ENCODE measurements at places on chromosomes 6 and 20.
A peak's percentile ranks its signal among the peaks of the same experiment; 100 is the strongest.

DNA sequence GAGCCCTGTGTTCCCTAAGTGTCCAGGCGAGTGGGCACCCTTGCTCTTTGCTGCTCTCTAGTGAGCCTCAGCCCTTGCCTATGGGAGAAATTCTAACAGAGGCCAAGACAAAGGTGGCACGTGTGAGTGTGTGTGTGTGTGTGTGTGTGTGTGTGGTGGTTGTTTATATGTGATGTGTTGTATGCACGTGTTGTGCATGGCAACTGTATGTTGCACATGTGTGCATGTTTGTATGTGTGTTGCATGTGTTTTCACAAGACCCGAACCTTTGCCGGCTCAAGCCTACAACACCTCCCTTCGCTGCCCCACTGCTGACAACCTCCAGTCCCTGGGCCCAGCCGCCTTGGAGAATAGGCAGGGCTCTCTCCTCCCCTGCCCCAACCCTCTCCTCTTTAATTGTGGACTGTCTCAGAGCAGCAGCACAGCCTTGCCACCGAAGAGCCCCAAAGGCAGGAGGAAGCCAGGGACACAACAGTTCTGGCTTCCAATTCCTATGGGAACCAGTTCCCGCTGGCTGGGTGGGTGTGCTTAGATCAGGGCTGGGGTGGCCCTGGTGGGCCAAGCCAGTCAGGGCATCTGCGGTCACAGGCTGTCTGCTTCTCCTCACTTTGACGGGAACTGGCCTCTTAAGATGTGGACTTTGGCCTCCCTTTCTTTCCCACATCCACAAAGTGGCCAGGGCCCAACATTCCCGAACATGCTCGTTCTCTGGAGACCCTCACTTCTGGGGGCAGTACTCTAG lies 2.7 kb downstream of the KCNK16 start:
- no peak for DNase-seq

GRCh38 chr6:12548526-12548925 lies 168.0 kb upstream of the PHACTR1 start:
- no peak for DNase-seq

DNA sequence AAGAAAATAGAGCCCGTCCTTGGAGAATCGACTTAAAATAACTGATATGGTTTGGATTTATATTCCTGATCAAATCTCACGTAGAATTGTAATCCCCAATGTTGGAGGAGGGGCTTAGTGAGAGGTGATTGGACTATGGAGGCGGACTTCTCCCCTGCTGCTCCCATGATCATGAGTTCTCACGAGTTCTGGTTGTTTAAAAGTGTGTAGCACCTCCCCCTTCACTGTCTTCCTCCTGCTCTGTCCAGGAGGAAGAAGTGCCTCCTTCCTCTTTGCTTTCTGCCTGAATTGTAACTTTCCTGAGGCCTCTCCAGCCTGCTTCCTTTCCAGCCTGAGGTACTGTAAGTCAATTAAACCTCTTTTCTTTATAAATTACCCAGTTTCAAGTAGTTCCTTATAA lies 529.2 kb downstream of the HAO1 start:
- no peak for DNase-seq

DNA sequence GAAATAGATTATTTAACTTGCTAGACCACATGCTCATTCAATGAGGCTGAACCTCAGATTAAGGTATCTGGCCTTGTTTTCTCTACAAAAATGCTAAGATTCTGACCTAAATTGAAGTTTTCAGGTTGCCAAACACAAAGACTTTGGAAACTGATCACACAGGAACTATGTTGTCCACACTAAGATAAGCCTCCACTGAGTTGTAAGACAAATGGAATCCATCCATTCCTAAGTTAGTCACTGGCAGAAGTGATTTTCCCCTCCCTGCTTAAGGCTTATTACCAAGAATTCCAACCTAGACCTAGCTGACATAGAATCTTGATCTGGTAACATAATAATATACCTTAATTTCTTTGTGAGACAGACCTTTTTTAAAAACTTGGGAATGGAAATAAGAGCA lies 608.1 kb downstream of the TENT5A start:
- DNase-seq, result no peak

GRCh38 chr20:61875221-61875885 lies 190.3 kb downstream of the TAF4 start:
- no peak for DNase-seq

GRCh38 chr6:145350928-145351327 lies 384.4 kb downstream of the EPM2A start:
- no peak for DNase-seq

- DNase-seq, result no peak
These were observed 36.5 kb downstream of the TBPL1 start for GRCh38 chr6:133989525-133989924.

GRCh38 chr6:112909781-112910180 lies 562.7 kb downstream of the RFPL4B start:
- DNase-seq, result no peak

DNA sequence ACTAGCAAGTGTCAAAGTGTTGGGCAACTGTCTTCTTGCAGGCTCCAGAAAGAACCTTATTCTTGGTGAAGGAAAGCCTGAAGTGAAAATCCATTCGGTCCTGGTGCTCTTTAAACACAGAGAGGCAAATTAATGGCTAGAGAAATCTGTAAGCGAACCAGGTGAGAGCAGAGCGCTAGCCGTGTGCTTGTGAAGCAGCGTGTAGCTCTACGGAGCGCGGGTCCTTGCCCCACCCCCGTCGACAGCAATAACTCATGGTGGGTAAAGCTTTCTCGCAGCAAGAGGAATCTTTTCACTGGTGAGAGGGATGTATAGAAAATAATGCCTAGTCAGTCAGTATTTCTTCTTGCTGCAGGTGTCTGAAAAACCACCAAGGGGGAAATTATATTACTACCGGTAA lies 37.0 kb upstream of the EMILIN3 start:
- no peak for DNase-seq

DNA sequence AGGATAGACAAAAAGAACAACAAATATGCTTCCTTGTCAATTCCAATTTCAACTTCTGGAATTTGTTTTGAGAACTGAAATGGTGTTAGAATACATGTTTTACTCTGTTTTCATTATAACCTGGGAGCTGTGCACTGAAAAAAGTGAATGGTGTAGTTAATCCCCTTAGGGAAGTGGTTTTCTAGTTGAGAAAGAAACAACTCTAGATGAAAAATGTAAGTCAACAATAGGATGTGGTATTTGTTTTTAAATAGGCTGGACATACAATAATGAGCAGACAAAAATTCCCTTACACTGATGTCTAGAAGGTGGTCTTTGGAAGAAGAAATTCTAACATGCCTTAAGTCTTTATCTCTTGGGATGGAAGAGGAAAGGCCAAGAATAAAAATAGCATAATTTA lies 59.9 kb upstream of the TINAG start:
- no peak for DNase-seq

GRCh38 chr6:105882121-105882803 lies 203.9 kb upstream of the PRDM1 start:
- no peak for DNase-seq

- DNase-seq, result peak; percentile 4
These were observed 152.7 kb downstream of the MACROD2 start for GRCh38 chr20:14148042-14148441.

GRCh38 chr20:40497899-40498691 lies 190.9 kb downstream of the MAFB start:
- no peak for DNase-seq

DNA sequence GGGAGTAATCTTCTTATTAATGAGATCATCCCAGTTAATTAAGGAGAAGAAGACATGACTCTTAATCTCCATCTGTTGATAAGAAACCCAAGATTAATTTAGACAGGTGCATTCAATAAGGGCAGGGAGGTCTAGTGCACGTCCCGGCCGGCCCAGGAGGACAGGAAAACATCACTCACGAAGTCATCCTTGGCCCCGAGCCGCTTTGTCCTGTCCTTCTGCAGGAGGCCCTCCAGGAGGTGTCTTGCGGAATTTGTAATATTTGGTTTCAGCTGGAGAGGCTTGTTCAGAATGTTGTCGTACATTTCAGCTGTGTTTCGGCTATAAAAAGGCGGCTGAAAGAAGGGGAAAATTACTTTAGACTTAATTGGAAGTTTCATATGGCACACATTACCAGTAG lies 118.4 kb upstream of the SLC2A12 start:
- no peak for DNase-seq

DNA sequence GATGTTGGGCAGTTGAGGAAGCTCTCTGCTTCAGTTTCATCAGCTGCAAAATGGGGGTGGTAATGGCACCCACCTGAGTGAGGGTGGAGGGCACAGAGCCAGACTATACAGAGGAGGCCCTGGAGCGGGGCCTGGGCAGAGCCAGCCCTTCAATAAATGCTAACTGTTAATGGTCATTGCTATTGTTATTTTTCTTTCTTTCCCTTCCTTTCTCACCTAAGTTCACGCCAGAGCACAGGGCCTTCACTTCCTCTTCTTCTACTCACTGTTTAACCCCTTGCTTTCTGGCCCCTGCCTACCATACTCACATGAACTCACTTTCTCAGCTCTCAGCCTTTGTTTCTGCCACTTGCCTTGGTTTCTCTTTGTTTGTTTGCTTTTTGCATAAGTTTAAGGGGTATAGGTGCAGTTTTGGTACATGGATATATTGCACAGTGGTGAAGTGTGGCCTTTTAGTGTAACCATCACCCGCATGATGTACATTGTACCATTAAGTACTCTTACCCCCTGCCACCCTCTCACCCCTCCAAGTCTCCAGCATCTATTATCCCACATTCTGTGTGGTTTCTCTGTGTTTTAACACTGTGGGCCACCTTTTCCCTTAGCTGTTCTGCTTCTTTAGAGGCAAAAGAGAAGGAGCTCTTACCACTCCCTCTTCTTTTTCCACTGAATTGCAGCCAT lies 7.5 kb upstream of the RREB1 start:
- DNase-seq, result no peak

- no peak for DNase-seq
These were observed 1.2 kb upstream of the R3HDML start for GRCh38 chr20:44335675-44336074.

DNA sequence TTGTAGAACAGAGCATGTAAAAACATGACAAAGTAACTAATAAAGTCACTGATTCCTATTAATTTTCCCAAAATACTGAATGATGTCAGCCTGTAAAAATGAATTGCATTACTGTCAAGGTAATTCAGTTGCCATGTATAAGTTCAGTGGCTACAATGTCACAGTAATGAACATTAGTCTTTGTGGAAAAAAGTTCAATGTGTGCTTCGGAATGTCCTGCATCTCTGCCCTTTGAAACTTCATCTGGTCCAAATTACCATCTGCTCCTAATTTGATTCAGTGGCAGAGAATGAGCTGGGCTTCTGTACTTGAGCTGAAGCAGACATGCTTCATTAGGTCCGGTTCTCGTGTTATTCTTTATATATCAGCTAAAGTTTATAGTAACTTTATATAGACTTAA lies 567.4 kb downstream of the COL12A1 start:
- DNase-seq, result peak; percentile 32

GRCh38 chr6:130675072-130675471 lies 152.1 kb upstream of the SMLR1 start:
- DNase-seq, result no peak

DNA sequence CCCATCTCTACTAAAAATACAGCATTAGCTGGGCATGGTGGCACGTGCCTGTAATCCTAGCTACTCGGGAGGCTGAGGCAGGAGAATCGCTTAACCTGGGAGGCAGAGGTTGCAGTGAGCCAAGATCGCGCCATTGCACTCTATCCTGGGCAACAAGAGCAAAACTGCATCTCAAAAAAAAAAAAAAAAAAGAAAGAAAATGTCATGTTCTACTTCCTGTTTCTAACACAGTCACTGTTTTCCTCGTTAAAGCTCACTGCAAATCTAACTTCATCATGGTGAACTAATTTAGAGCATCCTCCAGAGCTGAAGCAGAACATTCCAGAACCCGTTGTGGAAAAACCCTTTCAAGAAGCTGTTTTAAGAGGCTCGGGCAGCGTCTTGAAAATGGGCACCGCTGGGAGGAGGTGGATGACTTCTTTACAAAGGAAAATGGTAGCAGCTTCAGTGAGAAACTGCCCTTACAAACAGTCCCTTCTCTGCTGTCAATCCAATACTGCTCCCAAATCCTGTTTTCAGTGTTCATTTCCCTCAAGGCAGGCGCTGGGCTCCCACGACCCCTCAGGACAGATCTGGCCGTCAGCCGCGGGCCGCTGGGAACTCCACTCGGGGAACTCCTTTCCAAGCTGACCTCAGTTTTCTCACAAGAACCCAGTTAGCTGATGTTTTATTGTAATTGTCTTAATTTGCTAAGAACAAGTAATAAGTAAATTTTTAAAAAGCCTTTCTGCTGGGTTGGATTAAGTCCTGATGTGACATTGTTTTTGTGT lies 12.5 kb downstream of the CTSZ start:
- DNase-seq, result no peak

- DNase-seq, result no peak
These were observed 158.6 kb downstream of the LAMA2 start for GRCh38 chr6:129041563-129041962.

- DNase-seq, result no peak
These were observed 78.1 kb downstream of the NCOA7 start for GRCh38 chr6:125868678-125869395.

- DNase-seq, result no peak
These were observed 5.6 kb upstream of the BTBD3 start for GRCh38 chr20:11912013-11912658.

DNA sequence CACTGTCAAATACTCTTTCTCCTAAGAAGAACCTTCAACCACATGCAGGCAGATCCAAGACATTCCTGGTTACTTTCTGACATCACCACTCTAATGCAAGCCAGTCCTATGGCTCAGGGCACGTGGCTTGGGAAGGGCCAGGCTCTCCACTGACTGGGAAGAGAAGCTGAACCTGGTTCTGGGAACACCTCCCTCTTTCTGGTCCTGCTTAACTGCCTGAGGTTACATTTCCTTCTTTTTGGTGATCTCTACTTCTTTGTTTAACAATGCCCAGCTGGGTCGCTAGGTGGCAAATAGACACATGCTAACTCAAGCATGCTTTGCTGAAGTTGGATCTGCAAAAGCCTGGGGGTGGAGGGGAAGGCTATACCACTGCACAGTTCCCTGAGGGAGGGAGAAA lies 249.8 kb downstream of the GMDS start:
- no peak for DNase-seq

Measured in umbilical cord (tissue), 2 donors.